HEK293T (cell line): ENCODE measurements at places on chromosomes 6 and 20.
A peak's percentile ranks its signal among the peaks of the same experiment; 100 is the strongest.

DNA sequence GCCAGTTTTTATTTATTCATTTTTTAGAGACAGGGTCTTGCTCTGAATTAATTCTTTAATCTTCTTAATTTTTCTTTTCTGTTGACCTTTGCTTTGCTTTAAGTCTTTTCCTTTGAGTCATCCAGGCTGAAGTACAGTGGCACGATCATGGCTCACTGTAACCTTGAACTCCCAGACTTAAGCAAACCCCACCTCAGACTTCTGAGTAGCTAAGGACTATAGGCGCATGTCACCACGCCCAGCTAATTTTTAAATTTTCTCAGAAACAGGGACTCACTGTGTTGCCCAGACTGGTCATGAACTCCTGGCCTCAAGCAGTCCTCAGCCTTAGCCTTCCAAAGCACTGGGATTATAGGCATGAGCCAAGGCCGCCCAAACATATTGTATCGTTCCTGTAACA, 71.3 kb upstream of the GNRH2 start:
- DNase-seq: no peak

- no peak for DNase-seq
These were observed at the start of gene MCHR2 for GRCh38 chr6:99993533-99994251. Gene MCHR2, minus strand, starts transcription at chr6:99994223. Its CDS starts 38,076 bp downstream, at chr6:99956147.

DNA sequence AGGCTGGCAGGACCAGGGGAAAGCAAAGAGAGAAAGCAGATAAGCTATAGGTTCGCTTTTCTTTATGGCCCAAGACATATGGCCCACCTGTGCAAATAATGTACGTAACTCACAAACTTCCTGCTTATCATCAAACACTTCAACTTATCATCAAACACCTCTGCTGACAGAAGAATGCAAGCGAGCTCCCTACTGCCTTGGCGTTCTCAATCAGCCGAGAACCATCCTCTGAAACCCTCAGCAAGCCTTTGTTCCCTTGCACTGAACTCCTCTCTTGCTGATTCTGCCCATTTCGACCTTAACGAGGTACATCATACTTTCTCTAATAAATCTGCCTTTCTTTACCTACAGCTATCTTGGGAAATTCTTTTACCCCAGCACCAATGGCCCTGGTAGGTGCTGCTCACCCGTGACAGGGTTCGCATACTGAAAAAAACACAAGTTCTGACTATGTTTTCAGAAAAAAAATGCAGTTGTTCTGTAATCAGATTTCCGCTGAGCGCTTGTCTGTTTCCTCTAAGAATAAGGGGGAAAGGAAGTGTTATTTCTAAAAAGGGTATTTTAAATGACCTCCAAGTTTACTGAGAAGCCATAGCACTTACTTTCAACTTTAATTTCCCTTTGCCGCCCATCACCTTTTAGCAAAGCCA, 28.3 kb downstream of the SERPINB6 start:
- no peak for DNase-seq

DNA sequence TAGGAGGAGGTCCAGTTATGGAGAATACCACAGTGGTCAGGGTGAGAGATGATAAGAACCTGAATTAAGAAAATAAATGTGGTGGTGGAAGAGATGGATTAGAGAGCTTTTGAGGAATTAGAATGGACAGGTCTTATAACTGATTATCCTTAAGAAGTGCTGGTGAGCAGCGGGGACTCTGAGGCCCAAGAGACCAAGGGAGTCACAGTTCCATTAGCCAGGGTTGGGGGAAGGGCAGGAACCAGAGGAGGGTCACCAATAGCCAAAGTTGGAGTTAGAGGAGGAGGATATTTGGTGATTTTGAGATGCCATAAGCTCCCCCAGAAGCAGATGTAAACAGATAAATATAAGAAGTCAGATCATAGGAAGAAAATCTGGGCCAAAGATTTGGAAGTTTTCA, 87.1 kb upstream of the PAK5 start:
- no peak for DNase-seq

- DNase-seq: no peak
These were observed 32.5 kb downstream of the SYNDIG1 start for GRCh38 chr20:24501764-24502556.

- DNase-seq: no peak
These were observed 52.4 kb downstream of the RALY start for GRCh38 chr20:34045930-34046725.

DNA sequence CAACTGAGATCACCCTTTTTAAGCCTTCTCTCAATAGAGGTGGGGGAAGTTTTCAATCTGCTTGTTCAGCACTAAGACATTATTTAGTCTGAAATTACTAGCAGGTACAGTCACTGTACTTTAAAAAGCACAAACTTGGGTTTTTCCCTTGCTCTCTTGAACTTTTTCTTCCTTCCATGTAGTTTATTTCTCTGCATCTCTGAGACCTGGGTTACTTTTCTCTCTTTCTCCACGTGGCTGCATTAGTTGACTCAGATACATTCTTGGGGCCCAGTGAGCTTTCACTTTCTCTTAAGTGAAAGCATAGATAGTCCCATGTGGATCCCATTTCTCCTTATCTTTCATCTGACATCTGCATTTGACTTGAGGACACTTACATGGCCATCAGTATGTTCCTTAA, 433.9 kb upstream of the MAP3K7 start:
- DNase-seq: no peak

- no peak for DNase-seq
These were observed 86.7 kb downstream of the MKKS start for GRCh38 chr20:10347086-10347880.

DNA sequence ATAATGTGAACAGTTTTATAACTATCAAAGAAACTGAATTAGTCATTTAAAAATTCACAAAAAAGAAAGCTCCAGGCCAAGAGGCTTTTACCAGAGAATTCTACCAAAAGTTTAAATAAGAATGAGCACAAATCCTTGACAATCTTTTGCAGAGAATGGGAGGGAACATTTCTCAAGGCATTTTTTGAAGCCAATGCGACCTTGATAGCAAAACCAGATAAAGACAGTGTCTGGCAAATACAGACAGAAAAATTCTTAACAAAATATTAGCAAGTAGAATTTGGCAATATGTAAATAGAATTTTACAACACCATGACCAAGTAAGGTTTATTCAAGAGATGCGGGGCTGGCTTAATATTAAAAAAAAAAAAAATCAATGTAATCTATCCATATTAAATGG, 41.7 kb downstream of the RNF24 start:
- DNase-seq: no peak

- no peak for DNase-seq
These were observed 46.9 kb downstream of the AK9 start for GRCh38 chr6:109644131-109644530.

DNA sequence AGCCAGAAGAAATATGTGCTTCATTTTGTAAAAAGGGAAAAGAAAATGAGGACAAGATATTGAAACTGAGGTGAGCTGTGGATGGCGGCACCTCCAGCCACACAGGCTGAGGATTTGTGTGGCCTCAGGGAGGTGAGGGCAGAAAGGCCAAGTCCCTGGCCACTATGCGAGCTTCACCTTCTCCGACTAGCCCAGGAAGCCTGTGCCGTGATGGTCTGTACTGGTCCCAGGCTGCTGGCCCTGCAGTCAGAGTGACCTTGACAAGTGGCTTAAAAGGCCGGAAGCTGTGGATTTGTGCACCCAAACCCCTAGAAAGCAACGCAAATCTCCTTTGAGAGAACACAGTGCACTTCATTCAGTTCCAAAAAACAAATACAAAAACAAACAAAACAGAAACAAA, 48.1 kb downstream of the WDR27 start:
- DNase-seq: no peak

GRCh38 chr6:156065849-156066248, 610.2 kb upstream of the NOX3 start:
- DNase-seq: no peak

- no peak for DNase-seq
These were observed 157.6 kb upstream of the INSM1 start for GRCh38 chr20:20210327-20210726.

DNA sequence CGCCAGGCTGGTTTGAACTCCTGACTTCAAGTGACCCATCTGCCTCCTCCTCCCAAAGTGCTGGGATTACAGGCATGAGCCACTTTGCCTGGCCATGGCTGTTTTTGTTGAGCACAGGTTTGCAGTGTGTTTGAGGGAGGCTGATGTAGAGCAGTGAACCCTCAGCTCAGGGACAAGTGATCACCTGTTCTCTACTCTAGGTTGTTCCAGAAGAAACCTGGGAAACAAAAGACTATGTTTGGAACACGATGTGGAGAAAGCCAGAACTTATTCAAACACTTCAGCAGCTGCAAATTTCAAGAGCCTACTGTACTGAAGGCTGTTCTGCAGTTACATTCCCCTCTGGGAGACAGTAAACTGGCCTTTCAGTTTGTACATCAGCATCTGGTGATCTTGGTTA, 4.7 kb downstream of the TULP1 start:
- no peak for DNase-seq

- DNase-seq: no peak
These were observed 39.4 kb downstream of the TOX2 start for GRCh38 chr20:43953919-43954592.

DNA sequence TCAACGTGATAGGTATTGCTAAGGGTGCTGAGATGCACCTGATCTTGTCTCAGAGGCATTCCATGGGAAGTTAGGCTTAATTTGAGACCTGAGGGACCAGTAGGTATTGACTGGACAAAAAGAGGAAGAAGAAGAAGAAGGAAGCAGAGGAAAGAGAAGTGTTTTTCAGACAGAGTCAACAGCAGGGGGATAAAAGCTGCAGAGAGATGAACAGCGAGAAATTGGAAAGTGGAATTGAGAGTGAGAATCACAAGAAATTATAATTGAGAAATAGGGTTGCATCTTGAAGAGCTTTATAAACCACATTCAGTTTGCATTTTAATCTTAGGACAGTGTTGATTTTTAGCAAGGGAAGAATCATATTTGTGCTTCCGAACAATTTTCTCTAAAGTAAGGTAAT, 254.0 kb downstream of the CD83 start:
- no peak for DNase-seq

DNA sequence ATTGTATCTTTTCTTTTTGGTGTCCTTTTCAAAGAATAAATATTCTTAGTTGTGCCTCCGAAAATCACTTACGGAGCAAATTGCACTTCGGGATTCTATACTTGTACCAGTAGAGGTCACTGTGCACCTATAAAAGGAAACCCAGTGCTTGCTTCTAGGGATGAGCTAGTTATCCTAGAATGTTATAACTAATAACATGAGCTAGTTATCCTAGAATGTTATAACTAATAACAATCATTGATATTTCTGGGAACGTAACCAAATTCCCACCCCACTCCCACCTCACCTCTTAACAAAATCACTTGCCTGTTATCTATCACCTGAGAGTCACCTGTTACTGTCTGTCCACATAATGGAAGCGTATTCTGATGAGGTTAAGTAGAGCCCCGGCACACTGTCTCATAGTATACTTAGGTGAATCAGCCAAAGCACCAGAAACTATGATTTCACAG, 126.9 kb upstream of the TIAM2 start:
- DNase-seq: peak; percentile 64

DNA sequence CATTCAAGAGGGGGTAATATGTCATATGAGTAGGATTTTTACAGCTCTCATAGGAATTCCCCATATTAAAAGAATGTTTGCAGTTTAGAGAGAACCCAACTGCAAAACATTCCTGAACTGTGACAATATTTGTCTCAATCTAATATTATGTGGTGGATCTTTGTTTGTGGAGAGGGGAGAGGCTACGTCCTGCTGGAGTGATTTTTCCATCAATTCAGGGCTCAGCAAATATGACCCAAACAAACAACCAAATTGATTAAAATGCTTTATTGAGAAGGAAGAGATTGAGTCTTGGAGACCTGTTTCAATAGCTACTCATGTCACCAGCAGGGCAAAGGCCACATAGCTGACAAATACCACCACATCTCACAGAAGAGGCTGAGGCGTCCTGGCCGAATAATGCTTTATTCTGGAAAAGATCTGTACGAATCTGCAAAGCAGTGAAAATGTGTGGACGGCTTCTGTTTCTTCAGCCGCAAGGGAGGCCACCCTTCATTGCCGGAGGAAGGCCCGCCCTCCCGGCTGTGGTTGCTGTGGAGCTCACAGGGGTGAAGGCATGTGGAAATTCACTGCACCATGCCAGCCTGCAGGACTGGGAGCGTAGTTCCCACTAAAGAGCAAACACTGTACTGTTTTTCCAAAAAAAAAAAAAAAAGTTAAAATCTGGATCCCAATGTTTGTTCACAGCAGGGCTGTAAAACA, 89.7 kb upstream of the QKI start:
- DNase-seq: no peak

DNA sequence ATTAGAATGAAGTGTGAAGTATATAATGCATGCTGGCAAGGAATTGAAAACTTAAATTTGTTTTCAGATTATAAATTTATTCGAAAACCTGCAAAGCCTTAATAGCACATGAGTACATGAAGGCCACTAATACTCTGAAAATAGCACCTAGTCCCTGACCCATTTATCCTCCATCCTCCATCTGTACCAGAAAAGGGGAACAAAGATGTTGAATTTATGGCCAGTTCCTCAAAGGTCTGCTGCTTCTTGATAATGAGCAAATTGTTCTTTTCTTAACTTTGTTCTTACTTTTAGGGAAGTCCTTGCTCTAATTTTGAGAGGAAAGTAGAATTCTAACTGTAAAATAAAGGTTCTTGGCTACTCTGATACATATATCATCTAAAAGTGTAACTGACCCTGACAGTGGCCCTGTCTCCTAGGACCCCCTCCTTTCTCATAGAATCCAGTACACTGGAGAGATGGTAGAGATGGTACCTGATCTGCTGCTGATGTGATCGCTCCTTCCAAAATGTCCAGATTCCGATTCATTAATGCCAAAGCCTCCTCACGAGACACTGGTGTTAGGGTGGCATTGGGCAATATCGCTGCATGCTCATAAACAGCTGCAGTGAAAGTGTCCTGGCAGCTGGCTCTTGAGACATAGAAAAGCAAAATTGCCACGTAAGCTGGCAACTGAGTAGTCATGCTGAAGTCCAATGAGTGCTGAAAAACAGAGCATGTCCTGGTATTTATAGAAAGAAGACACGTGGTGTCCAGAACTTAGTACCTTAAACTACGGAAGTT, at the start of gene VNN1:
Gene VNN1, minus strand, starts transcription at position 704 of the 783 bp plus-strand sequence. Its CDS starts 20 bp downstream, at position 684.
- DNase-seq: no peak

DNA sequence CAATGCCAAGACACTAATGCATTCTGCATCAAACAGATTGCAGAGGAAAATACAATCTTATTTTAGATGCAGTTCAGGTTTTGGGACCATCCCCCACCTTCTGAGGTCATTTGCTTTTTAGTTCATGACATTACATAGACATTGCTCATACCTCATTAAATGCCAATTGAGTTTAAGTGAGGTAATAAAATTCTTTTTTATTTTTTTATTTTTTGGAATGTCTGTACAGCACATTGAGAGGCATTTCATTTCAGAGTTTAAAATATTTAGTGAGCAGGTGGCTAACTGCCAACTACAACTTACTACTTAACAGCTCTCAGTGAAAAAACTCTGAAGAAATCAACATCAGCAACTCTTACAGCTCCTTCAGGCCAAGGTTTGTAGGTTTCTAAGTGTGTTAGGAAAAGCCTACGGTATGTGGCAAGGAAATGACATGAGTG, 482.2 kb upstream of the RNF217 start:
- no peak for DNase-seq

- DNase-seq: no peak
These were observed 88.4 kb upstream of the PDE10A start for GRCh38 chr6:165751486-165751885.

DNA sequence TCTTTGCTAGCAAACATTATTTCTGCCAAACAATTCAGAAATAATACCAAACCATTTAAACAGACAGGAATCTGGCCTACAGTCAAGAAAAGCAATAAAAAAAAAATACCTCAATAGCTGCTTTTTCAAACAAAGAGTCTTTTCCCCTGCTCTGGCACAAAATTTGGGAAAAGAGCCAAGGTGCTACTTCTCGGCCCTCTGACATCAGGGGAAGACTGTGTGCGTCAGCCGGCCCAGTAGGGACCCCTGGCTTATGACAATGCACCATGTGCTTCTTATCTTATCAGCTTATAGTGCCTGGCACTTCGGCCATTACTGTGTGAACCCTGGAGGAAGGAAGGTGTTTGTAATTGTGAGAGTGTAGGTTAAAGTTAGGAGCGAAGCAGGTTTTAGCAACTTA, 89.4 kb downstream of the PDE10A start:
- DNase-seq: peak; percentile 40
